ENCODE measurements at places on chromosomes 7 and 10.
A peak's percentile ranks its signal among the peaks of the same experiment; 100 is the strongest.

DNA sequence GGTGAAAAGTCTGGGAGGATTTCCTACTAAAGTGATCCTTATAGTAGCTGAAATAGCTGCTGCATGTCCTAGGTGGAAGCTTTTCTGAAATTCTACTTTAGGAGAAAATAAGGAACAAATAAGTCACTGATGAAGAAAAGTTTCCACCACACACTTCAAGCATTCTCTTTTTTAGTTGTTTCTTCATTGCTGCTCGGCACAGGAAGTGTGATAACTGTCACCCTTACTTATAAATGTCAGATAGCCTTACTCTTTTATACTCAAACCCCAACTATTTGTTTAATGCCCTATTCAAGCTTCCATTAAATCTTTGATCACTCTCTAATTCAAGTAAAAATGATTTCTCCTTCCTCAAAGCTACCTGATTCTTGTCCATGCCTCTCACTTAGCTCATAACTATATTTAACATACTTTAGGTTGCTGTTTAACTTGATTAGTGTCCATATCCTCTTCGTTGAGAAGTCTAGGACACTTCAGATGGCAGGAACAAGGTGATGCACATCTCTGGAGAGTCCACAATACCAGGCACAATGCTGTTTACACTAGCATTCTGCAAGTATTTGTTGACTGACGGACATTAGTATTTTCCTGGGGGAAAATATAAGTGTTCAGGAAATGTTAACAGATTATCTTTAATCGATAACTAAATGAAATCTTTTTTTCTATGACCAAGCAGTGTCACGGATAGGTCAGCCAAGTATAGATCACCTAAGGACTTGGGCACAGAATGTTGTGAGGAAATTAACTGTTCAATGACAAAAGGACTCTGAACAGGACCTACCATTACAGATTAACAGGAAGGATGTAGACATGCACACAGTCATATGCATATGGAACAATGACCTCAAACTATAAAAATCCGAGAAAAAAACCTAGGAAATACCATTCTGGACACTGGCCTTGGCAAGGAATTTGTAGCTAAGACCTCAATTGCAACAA is 67.4 kb downstream of the ZNF438 start:
- no peak for DNase-seq

GRCh38 chr10:82251222-82251906 is 376.4 kb downstream of the NRG3 start:
- DNase-seq, result no peak

GRCh38 chr10:44981172-44982113 is 2.8 kb upstream of the DEPP1 start:
- DNase-seq, result no peak

DNA sequence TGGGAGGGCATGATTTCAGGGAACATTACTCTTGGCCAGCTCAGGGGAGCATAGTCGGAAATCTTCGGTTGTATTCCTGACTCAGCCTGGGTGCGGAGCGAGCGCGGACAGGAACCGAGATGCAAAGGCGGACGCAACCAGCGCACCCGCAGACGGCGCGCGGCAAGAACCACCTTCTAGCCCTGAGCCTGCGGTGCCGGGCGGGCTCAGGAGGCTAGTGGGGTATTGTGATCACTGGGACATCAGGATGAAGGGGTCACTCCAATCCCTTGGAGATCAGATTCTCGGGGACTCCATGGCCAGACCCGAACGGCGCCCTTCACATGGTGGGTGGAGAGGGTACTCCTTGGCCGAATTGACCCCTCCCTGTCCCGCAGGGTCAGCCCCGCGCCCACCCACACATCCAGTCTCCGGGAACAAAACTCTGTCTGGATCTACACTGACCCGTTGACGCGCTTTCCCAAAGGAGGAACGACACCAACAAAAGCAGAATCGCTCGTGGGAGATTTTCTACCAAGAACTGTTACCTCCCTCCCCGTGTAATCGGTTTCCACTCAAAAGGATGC is 730.5 kb downstream of the ZWINT start:
- peak; percentile 34 for DNase-seq

GRCh38 chr10:60282771-60283353 is 106.8 kb downstream of the ANK3 start:
- no peak for DNase-seq

- DNase-seq, result no peak
These were observed 57.7 kb upstream of the IGFBP3 start for GRCh38 chr7:45978731-45979211.

- DNase-seq, result no peak
These were observed 151.3 kb upstream of the SP4 start for GRCh38 chr7:21276471-21277035.

All from HEK293T (cell line).